ENCODE measurements at places on chromosomes 4 and X.
A peak's percentile ranks its signal among the peaks of the same experiment; 100 is the strongest.

- peak; percentile 28 for DNase-seq
These were observed 25.6 kb upstream of the MSMO1 start for GRCh38 chr4:165301833-165302232.

GRCh38 chrX:99001286-99001685 is 1408.8 kb downstream of the PCDH19 start:
- no peak for DNase-seq

- DNase-seq: no peak
These were observed 41.2 kb downstream of the APLN start for GRCh38 chrX:129613596-129613995.

DNA sequence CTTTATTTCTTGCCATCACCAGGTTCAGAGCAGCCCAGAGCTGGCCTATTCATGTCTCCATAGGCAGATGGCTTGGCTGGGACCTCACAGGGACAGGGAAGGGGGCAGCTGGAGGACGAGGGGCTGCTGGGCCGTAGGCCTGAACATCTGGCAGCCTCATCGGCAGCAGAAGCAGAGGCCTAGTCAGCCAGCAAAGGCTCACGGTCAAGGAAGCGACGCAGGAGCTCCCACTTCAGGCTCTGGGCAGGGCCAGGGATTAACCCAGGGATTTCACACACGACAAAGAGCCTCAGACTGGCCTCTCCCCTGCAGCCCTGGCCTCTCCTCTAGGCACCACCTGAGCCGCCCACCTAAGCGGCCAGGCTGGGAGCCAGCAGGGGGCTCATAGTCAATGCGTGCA is 46.0 kb upstream of the MAN2B2 start:
- DNase-seq: no peak

GRCh38 chr4:72205831-72206230 is 174.0 kb downstream of the NPFFR2 start:
- no peak for DNase-seq

DNA sequence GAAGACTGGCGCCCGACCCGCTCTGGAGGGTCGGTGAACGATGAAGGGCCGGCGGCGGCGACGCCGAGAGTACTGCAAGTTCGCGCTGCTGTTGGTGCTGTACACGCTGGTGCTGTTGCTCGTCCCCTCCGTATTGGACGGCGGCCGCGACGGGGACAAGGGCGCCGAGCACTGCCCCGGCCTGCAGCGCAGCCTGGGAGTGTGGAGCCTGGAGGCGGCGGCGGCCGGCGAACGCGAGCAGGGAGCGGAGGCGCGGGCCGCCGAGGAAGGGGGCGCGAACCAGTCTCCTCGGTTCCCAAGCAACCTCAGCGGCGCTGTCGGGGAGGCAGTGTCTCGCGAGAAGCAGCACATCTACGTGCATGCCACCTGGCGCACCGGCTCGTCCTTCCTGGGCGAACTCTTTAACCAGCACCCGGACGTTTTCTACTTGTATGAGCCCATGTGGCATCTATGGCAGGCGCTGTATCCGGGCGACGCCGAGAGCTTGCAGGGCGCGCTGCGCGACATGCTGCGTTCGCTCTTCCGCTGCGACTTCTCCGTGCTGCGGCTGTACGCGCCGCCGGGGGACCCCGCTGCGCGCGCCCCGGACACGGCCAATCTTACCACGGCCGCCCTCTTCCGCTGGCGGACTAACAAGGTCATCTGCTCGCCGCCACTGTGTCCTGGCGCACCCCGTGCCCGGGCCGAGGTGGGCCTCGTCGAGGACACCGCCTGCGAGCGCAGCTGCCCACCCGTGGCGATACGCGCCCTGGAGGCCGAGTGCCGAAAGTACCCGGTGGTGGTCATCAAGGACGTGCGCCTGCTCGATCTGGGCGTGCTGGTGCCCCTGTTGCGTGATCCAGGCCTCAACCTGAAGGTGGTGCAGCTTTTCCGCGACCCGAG is 568 bp downstream of the CHST7 start:
- DNase-seq: peak; percentile 69

DNA sequence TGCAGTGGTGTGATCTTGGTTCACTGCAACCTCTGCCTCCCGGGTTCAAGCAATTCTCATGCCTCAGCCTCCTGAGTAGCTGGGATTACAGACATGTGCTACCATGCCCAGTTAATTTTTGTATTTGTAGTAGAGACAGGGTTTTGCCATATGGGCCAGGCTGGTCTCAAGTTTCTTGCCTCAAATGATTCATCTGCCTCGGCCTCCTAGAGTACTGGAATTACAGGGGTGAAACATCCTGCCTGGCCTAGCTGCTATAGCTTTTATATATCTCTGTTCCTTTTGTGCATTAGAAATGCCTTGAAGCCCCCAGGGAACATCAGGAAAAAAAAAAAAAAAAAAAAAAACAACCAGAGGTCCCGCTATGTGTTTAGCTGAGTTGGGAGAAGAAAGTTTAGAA is 34.8 kb downstream of the UBE2K start:
- no peak for DNase-seq

DNA sequence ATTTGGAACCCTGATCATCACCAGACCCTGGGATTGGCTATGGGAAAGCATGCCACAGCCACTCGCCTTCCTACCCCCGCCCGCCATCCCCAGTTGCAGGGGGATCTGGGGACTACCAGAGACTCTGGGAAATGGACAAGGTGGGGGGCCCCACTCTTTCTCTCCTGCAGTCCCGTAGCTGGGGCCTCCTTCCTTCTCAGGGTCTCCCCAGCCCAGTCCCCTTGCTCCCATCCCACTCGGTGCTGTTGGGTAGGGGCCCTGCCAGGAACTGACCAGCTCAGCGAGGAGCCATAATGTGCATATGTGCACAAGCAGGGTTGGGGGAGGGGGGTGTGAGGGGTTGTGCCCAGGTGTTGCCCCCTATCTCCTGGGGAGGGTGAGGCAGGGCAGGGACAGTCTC is 3.4 kb upstream of the USP11 start:
- no peak for DNase-seq

DNA sequence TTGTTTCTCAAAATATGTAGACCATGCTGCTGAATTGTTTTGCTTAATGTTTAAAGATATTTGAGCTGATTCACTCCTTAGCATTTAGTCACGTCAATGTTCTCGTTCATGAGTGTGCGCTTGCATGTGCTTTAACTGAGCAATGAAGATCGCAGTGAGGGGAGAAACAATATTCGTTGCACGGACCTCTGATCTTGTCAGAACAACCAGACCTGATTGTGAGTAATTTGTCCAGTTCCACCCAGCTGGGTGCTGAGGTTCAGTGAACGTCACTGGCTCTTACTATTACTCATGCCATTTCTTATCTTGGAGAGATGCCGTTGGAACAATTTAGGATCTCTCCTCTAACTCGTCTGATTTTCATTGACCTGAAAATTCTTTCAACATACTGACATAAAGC is 15.0 kb upstream of the PRKX start:
- DNase-seq: no peak

DNA sequence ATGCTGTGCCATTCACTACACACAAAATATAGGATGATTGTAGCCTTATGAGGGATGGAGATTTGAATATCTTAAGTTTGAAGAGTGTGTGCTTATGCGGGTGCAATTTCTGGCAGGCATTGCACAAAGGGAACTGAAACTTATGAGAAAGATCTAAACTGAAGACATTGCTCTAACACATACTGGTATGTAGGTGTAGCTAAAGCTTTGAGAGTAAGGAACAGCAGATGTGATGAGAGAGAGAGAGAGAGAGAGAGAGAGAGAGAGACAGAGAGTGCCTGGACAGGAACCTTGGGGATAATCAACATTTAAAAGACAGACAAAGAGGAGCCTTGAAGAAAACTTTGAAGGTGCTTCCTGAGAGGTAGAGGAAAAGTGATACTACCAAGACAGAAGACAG is 379.7 kb downstream of the SPRY1 start:
- no peak for DNase-seq

DNA sequence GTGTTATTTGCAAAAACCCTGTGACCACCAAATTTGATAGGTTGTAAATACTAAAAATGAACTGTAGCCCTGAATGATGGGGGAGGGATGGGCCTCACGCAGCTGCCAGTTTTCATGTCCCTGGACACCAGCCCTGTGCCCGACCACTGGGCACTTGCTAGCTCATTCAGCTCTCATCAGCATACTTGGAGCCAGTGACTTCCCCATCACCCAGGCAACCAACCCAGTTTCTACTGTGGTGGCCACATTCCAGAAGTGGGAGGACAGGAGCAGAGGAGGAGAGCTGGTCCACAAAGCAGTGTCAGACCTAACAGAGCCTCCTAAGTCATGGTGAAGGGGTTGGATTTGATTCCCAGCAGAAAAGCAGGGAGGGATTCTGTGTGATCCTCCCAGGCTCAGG is 128.2 kb downstream of the CPEB2 start:
- no peak for DNase-seq

- DNase-seq: no peak
These were observed 76.9 kb downstream of the PJA1 start for GRCh38 chrX:69088171-69088938.

DNA sequence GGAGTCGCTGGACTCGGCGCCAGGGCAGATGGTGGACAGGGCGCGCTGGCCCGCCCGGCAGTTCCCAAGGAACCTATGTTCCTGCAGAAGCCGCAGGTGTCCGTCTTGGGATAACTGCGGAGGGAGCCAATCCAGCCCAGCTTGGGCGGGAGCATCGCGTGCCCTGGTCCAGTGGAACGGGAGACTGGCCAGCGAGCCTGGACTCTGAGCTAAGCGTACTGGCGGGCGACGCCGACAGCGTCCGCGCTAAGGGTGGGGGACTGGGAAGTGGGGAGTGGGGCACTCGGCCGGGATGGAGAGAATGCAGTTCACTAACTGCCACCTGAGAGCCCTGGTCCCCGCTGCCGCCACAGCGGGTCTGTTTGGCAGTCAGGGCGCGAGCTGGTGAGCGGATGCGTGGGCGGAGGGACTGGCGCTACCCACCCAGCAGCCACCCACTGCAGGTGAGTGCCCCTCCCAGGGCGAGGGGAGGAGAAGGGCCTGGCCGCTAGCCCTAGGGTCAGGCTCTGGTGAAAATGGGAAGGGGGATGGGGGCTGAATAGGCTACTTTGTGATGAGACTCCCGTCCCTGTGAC is 1.3 kb upstream of the MAMLD1 start:
- DNase-seq: peak; percentile 41

- no peak for DNase-seq
These were observed 473.6 kb downstream of the BCOR start for GRCh38 chrX:39624166-39624565.

GRCh38 chr4:8211737-8212581 is 12.9 kb downstream of the SH3TC1 start:
- no peak for DNase-seq

GRCh38 chr4:182600093-182600492 is 317.1 kb downstream of the DCTD start:
- DNase-seq: no peak

GRCh38 chr4:123415576-123415975 is 19.0 kb downstream of the SPRY1 start:
- DNase-seq: no peak

DNA sequence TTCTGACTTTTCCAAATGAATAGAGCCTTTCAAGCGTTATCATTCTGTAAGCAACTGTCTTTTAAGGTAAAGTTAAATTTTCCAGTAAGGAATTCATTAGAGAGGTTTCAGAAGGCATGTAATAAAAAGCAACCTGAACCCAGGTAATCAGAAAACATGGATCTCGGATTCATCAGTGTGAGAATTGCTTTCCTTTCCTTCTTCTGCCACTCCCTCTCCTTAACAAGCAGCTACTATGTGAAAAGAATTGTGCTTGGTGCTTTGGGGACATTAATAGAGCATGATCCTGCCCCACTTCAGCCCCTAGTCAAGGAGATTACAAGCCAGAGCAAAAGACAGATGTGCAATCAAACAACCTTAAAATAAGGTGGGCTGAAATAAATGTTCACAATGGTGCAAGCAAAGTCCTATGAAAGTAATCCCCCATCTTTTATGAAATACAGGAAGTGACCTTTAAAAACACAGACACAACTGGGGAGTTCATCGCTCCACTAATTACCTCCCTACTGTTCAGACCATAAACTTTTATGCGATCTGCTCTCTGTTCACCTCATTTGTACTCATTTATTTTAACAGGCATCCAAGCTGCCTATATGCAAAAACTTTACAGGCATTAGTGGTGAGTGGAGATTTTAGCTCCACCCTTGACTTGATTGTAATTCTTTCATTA is 122.9 kb upstream of the RASGEF1B start:
- DNase-seq: no peak

DNA sequence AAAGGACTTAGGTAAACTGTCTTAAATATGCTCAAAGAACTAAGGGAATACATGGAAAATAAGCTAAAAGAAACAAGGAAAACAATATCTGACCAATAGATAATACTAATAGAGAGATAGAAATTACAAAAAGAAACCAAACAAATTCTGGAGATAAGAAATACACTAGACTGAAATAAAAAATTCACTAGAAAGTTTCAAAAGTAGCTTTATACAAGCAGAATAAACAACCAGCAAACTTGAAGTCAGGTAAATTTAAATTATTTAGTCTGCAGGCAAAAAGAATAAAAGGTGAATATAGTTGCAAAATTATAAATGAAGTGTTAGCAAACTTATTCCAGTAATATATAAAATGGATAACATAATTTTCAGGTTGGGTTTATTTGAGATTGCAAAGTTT is 760.9 kb upstream of the INTU start:
- no peak for DNase-seq

DNA sequence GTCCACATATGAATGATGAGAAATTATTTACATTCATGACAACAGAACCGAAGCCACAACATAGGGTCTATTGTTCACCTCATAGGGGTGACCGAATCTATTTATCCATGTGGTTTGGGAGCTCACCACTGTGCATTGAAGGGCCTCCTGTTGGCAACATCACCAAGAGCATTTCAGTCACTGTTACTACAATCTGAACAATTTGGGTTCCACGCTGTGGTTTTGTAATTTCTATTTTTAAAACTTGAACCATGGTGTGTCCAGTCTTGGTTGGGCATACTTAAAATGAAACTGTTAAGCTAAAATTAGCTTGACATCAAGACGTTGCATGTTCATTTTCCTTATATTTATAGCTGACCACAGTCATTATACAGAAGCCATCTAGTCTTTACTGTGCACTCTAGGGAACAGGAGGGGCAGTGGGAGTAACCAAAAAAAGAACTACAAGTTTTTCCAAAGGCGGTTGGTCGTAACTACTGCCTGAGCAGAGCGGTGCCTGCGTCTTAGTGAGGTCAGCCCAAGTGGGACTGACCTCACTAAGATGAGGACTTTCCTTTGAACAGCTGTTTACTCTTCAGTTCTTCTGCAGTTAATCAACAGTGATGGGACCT is 192.1 kb downstream of the SPRY1 start:
- DNase-seq: no peak

GRCh38 chr4:11439836-11440235 is 11.1 kb upstream of the HS3ST1 start:
- no peak for DNase-seq

- no peak for DNase-seq
These were observed 462.7 kb upstream of the RPS6KA3 start for GRCh38 chrX:20729416-20729815.

- no peak for DNase-seq
These were observed 370.3 kb upstream of the SMIM31 start for GRCh38 chr4:164383358-164384220.

GRCh38 chr4:67556436-67556835 is 2.1 kb upstream of the STAP1 start:
- DNase-seq: no peak

DNA sequence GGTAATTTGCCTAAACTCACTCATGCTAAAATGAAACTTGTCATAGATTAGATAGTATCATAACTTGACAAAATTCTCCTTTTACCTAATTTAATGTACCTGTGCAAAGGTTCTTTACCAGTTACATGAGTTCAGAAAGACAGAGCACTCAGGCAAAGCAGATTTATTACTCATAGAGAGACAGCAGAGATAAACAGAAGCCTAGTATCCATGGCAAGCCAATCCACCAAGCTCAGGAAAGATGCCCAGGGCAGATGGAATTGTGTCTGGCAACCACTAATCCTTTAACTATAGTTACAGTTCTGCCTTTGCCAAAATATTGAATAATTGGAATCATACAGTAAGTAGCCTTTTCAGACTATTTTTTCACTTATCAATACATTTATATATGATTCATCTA is 826.2 kb downstream of the TECRL start:
- no peak for DNase-seq

Measured in CD4-positive, alpha-beta T cell treated with Interleukin-6 for 4 hours (primary cell).